ENCODE measurements at places on chromosomes 12 and 14.

- no peak for DNase-seq
These were observed 108.7 kb upstream of the PRICKLE1 start for GRCh38 chr12:42698213-42698612.

DNA sequence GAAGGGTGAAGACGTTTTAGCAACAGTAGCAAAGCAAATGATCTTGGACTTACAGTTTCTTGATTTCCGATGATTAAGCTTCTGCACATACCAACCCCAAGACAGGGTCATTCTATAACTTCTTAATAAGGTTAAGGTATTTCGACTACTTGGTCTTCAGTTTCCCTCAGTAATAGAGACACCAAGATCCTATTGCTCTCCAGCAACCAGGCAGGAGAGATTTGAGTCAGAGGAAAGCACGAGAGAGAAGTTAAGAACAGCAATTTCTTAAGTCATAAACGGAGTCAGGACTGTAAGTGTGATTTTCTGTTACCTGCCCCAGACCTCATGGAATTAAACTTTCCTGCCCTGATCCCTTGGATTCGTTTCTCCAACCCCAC is 215.6 kb downstream of the TTC8 start:
- DNase-seq = no peak

- DNase-seq = no peak
These were observed 107.4 kb downstream of the PRICKLE1 start for GRCh38 chr12:42482041-42482747.

DNA sequence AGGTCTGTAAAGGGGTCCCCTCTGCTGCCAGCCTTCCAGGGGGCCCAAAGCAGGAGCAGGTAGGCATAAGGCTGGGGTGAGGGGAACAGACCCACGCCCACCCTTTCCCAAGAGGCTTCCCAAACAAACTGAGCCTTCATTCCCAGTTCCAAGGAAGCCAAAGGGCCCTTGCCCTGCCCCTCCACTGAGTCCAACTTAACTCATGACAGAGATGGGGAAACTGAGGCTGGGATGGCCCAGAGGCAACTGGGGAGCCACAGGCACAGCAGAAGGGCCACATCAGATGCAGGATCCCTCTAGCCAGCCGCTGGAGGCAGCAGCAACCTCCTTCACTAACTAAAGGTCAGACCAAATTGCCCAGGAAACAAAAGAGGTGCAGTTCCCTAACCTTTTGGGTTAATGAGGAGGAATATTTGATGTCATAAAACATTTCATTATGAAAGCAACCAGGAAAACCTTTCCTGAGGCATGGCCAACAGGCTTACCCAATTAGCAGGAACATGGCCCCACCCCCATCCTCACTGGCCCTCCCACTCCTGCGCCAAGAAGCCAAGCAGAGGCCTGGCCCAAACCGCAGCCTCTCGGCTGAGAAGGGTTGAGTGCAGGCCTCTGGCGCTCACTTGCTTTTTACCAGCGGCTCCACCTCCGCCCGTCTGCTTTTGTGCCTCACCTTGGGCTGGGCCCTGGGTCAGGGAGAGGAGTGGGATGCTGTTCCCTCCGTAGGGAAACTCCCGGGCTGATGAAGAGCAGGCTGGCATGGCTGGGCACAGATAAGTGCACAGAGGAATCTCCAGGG is 293.5 kb upstream of the RTL1 start:
- DNase-seq = no peak

DNA sequence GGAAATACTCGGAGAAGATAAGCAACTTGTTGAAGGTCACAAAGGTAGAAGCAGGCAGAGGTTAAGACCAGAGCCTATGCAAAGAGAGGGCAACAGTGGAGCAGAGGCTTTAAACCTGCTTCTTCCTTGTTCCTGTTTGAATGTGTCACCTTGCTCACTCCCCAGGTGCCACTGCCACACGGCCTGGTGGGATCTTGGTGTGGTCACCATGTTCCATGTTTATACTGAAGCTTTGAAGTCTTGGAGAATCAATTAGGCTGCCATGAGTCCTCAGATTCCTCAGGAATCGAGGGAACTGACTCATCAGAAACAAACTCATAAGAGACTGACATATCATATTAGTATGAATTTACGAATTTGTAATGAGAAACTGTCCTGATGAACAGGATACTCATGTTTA is 46.8 kb downstream of the IQSEC3 start:
- DNase-seq = no peak

DNA sequence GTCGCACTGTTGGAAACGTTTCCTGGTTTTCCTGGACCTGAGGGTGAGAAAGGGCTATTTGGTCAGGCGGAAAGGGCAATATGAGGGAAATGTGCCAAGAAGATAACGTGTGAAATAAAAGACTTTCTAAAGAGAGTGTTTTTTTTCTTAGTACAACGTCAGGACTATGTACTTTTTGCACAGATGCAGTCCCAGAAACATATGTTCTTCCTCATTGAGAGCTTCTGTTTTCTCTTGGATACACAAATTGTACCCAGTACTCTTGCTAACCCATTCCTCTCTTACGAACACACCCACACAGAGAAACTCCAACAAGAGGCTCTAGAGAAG is 669 bp upstream of the PKP2 start:
- DNase-seq = no peak

GRCh38 chr12:12534975-12535374 is 27.7 kb downstream of the DUSP16 start:
- no peak for DNase-seq

DNA sequence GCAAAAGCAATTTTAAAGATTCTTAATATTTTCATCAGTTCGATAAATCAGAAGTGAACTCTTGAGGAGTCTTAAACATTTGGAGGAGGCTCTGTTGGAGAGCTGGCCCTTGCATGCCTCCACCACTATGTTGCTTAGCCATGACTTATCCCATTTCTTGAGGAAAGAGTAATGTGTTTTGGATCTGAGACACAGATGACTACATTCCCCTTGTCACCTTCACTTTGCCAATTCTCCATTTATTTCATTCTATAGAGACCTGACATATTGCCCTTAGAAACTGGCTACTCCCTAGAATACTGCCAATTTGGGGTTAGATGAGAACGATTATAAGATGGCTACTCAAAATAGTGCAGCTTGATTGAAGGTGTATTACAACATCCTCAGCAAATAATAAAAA is 157.4 kb upstream of the TMEM260 start:
- DNase-seq = no peak

DNA sequence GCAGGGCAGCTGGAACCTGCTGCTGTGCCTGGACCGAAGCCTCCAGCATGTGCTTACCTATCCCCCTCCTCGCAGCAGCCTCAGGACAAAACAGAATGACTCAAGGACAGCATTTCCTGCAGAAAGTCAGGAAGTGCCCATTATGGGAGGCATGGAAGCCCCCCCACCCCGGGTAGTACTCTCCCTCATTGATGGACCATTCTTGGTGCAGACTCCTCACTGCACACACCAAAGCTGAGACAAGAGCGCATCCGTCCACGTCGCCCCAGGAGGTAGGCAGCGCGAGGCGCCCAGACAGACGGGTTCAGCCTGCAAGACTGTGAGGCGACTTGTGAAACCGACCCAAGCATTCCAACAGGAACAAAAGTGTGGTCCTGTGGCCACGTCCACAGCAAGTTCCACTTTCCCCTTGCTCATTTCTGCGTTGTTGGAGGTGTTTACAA is 243.9 kb upstream of the ATXN7L3B start:
- no peak for DNase-seq

DNA sequence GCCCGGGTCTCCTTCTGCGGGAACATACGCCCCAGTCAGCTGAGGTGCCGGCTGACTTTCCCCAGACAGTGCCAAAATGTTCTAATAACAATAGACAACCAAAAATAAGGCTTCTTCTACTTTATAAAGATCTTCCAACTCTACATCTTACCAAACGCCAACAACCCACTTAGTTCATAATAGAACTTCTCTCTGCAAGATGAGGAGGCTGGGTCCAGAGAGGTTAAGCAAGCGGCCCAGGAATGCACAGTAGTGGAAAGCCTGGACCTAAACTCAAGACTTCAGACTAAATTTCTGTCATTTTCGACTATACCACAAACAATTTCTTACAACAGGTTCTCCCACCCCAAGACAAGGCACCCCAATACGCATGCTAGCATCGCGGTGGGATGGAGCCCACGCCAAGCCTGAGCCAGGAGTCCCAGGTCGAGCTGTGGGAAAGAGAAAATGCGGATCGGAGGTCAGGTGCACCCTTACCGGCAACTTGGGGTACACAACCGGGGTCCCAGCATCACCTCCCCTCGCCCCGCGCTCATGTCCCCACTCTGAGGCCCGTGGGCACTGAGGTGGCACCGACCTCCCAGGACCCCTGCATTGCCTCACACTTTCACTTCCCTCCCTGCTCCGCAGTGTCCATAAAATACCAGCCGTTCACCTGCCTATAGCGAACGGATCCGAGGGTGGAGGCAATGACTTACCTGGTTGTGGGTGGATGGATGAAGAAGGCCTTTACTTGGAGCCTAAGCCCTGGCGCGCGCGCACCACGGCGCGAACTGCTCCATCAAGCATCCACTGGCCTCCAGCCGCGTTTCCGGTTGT is 42.1 kb upstream of the TBX5 start:
- DNase-seq = no peak

DNA sequence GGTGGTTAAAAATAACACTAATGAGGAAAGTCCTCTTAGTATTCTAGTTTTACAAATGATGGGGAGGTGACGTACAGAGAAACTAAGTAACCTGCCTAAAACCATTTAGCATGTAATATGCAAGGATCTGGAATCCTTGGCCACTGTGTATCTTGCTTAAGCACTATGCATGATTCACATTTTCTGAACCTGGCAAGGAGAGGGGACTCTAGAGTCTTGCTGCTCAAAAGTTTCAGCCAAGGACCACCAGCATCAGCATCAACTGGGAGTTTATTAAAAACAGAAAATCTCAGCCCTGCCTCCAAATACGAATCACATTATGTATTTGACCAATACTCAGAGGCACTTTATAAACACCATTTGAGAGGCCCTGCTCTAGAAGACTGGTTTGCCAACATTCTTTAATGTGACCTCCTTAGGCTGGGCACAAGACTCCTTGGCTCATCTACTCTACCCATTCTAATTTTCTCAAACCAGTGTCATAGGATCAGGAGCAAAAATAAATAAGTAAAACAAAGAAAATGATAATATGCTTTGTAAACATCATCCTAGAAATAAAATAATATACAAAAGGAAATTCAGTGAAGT is 52.9 kb downstream of the ABCC9 start:
- no peak for DNase-seq

DNA sequence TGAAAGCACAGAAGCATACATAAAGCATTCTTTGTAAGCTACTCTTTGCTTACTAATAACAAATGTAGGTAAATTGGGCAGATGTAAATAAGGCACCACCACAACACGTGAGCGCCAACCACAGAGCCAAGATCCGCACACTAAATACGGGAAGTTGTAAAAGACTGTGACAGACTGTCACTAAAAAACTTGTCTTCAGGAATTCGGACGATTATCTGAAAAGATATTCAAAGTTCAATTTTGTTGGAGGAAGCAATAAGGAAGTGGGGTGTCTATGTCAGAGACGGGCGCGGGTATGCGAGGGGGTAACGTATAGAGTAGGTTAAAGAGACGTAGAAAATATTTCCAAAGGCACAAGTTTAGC is 1.5 kb upstream of the HSP90B1 start:
- peak; percentile 32 for DNase-seq

GRCh38 chr14:46198676-46199075 is 452.9 kb downstream of the RPL10L start:
- DNase-seq = no peak

DNA sequence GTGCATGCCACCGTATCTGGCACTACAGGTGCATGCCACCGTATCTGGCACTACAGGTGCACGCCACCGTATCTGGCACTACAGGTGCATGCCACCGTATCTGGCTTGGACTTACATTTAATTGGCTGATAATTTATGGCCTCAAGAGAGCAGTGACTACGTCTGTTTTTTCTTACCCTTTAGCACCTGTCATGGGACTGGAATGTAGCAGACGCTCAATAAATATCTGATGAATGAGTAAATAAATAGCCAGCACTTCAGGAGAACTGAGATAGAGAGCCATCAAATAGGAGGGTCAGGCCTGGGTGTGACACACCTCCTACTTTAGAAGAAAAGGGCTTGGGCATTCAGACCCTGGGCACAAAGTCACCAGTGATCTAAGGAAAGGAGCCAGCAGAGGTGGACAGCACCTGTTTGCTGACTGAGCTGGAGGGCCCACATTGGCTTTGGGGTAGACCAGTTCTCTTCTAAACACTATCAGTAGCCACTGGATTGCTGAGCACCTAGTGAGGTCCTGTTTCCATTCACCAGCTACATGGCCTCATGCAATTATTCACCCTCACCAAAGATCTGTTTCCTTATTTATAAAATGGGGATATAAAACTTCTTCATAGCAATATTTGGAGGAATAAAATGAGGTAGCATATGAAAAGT is 50.1 kb downstream of the RFX4 start:
- no peak for DNase-seq

GRCh38 chr12:42186793-42187192 is 42.1 kb upstream of the GXYLT1 start:
- no peak for DNase-seq

DNA sequence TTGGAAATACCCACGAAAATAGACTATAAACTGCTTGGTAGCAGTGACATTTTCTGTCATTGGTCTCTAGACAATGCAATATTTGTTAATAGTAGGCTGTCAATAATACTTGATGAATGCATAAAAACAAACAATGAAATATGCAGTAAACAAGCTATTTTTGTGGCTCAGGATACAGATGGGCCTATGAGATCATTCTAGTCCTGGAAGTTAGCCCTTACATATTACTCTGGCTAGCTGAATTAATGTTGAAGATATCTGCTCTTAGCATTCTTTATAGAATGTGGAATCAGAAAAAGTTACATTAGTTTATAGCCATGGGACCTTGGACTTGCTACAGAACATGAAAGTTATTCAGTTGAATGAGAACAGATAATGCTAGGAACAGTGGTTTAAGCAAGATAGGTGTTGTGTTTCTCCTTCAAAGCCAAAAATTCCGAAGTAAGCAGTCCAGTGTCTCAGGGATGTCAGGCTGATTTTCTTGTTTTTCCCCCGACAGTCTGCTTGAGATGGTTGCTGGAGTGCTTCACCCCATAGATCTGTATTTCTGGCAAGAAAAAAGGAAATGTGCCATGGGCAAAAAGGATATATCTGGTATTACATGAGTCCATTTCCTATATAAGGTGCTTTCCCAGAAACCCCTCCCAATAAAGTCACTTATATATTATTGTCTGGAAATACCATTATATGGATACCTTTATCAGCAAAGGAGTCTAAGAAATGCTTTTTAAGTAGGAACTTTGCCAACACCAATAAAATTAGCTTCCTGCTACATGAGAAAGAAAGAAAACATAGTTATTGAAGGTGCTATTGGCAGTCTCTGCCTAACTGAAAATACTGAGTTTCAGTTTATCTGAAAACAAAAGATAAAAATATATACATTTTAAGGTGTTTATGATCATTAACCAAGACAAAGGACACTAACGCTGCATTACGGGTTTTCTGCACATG is 619.4 kb upstream of the ATP2B1 start:
- no peak for DNase-seq

Measured in activated CD8-positive, alpha-beta memory T cell treated with anti-CD3 and anti-CD28 coated beads, Interleukin-2, amount 50 U/mL, for 4 hours (primary cell).